Choroid plexus epithelial cell (primary cell): ENCODE measurements at places on chromosomes 7 and 10.
A peak's percentile ranks its signal among the peaks of the same experiment; 100 is the strongest.

GRCh38 chr10:107653832-107654287 lies 489.4 kb upstream of the SORCS1 start:
- DNase-seq = peak; percentile 87

- no peak for DNase-seq
These were observed 113.8 kb upstream of the ADO start for GRCh38 chr10:62690703-62691102.

GRCh38 chr10:131166486-131166885 lies 145.0 kb downstream of the TCERG1L start:
- no peak for DNase-seq

GRCh38 chr10:64271508-64271907 lies 750.3 kb downstream of the REEP3 start:
- DNase-seq = no peak

DNA sequence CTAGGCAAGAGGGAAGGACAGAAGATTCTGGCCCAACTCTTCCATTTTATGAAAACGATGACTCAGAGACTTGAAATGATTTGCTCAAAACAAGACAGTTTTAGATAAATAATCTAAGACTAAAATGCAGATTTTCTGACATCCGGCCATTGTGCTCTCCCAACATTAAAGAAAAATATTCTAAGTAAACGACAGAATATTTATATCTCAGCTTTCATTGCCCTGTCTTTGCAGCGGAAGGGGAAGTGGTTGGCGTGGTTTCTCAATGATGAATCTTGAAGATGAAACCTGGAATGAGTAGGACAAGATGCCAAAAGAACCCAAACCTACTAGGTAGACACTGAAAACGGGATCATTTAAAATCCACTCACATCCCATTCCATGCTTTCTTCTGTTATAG lies 28.9 kb upstream of the NPY start:
- no peak for DNase-seq

DNA sequence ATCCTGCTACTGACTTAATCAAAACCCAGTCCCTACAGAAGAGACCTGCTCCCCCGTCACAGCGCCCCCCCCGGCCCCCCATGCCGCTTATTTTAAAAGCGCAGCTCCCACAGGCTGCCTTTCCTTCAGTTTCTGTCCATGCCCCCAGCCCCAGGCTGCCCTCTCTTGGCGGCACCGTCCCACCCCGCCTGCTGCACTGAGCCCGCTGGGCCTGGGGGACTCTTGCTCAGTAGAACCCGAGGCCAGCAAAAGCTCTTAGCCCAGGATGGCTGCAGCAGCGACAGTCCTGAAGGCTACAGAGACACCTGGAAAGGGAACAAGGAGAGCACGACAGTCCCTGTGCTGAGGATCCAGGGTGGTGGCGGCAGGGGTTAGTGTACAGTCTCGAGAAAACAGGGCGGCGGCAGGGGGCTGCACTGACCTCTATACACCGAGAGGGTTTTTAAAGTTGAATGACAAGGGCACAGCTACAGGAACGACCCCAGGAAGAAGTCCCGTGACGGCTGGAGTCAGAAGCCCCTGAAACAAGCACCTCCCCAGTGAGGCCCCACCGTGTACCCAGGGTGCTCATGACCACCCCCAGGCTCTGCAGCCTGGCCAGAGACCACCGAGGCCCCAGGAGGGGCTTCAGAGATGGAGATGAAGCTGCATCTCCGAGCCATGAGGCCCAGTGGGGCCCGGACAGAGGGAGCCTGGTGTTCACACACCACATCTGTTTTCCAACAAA lies 54.4 kb downstream of the ZRANB1 start:
- DNase-seq = no peak

DNA sequence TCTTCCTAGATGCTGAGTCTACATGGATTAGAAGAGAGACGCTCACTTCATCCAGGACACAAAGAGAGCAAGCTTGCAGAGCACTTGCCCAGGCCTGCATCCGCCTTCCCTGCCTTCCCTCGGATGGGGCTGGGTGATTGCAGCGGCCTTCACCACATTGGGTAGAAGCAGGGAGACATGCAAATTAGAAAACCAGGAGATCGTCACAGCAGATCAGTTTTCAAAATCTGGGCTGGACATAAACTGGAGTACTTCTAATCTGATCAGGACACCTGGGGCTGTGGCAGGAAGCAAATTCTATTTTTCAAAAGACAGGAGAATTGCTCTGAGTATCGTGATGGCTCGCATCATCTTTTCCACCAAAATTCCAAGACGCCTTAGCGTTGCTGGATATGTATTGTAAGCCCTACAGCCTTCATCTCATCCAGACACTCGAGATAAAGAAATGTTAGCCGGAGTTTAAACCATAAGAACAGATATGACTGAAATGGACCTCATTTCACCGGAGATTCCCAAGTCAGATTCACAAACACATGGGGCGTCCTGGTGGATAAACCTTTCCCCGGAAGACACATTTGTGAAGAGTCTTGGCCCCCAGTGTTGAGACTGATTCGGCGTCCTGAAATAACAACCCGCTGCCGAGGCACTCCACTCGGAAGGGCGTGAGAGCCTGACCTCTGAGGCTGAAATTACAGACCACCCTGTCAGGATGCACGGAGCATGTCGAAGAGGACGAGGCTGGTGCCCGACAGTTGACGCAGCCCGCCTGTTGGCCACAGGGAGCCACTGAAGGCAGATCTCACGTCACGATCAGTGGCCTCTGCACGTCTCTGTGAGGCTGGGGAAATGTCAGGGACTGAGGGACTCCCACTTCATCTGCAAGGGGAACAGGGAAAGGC lies 91.2 kb upstream of the PARD3 start:
- DNase-seq = peak; percentile 95

- DNase-seq = no peak
These were observed 11.5 kb downstream of the STEAP2 start for GRCh38 chr7:90222811-90223725.

GRCh38 chr10:54961040-54961439 lies 160.0 kb upstream of the PCDH15 start:
- no peak for DNase-seq
